ENCODE measurements at places on chromosomes 2 and 18.
A peak's percentile ranks its signal among the peaks of the same experiment; 100 is the strongest.

GRCh38 chr2:72457801-72458516, 310.3 kb upstream of the CYP26B1 start:
- DNase-seq = no peak

GRCh38 chr2:104375206-104375605, 478.7 kb upstream of the POU3F3 start:
- no peak for DNase-seq

GRCh38 chr2:232367016-232367415, 11.5 kb upstream of the ALPP start:
- no peak for DNase-seq

GRCh38 chr2:1647417-1648240, 96.7 kb downstream of the PXDN start:
- no peak for DNase-seq

DNA sequence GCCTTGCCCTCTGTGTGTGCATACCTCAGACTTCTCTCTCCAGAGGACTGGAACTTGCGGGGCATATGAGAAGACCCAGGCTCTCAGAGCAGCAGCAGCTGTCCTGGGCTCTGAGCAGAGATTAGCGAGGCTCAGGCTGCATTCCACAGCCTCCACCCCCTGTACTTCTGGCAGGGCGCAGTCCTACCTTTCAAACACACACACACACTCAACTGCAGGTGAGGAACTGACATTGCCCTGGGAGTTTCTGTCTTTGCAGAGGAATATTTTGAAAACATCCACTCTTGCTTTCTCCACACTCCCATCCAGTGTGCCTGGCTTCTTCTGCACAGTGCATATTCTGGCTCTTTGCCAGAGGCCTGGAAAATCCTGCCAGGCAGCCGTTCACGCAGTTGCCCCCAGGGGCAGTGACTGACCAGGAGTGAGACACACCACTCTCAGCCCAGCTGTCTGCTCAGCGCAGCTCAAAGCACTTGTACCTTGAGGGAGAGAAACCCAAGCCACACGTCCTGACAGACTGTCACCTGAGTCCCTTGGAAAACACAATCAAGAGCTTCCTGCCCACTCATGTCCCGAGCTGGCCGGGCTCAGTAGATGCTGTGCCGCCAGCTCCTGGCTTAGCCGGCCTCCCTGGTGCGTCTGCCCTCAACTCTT, 460.8 kb downstream of the RNF144A start:
- peak; percentile 96 for DNase-seq

DNA sequence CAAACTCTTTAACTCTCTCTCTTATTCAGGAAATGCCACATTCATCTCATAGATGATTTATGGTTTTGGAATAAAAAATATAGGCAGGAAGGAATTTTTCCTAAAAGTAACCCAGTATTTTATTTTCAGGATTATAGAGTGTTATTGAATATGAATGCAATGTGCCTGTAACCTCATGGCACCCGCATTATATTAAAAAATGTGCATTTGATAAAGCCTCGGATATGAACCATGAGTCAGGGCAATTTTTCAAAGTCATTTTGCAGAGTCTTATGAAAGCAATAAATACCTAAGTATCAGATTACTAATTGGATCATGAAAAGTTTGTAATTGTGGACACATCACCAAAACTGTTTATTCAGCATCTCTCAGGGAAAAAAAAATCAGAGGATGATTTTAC, 573.8 kb downstream of the TSN start:
- no peak for DNase-seq

GRCh38 chr2:231367178-231367577, 28.3 kb upstream of the B3GNT7 start:
- no peak for DNase-seq

GRCh38 chr2:111676291-111676822, 207.6 kb downstream of the ANAPC1 start:
- DNase-seq = no peak

GRCh38 chr2:72938455-72938854, 21.1 kb downstream of the EMX1 start:
- no peak for DNase-seq
